Thoracic aorta (tissue), 2 donors: ENCODE measurements at places on chromosomes 3 and 15. TPM values are rescaled to one million over a fixed set of nuclear protein-coding genes. Genes with fewer than 3 reads are reported as not detected.

DNA sequence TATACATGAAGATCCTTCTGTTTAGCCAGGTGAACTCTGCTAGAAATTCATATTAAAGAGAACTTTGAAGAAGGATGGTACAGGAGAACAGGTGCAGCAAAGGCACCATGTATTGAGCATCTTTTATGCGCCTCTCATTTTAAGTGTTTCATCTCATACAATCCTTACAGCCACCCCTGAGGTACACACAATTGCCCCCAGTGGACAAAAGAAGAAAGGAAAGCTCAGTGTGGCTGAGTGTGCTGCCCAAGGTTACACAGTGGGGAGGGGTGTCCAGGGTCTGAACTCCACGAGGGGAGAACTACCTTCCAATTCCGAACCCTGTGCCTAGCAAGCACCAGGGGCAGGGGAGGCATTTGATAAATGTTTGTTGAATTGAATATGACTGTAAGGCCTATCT, 98.6 kb downstream of the MECOM start:
- H3K27ac ChIP-seq, result no peak overlapping the region
- no peak overlapping the region for H3K4me3 ChIP-seq
- no peak for DNase-seq
- no peaks in the 10 kb centered on the region for H3K27me3 ChIP-seq
- no peaks in the 10 kb centered on the region for H3K4me1 ChIP-seq
- no peaks in the 10 kb centered on the region for H3K36me3 ChIP-seq

GRCh38 chr3:112233083-112233482, 60.9 kb downstream of the SLC9C1 start:
- H3K27me3 ChIP-seq, result no peaks in the 10 kb centered on the region
- no peak overlapping the region for H3K27ac ChIP-seq
- no peaks in the 10 kb centered on the region for H3K36me3 ChIP-seq
- H3K4me3 ChIP-seq, result no peak overlapping the region
- no peaks in the 10 kb centered on the region for H3K4me1 ChIP-seq
- no peak for DNase-seq

GRCh38 chr3:89762405-89762804, 655.0 kb downstream of the EPHA3 start:
- H3K4me1 ChIP-seq, result no peaks in the 10 kb centered on the region
- H3K27ac ChIP-seq, result no peak overlapping the region
- H3K36me3 ChIP-seq, result no peaks in the 10 kb centered on the region
- H3K4me3 ChIP-seq, result no peak overlapping the region

- H3K4me3 ChIP-seq, result no peak overlapping the region
- H3K4me1 ChIP-seq, result no peaks in the 10 kb centered on the region
- H3K27ac ChIP-seq, result no peak overlapping the region
Measured at GRCh38 chr3:37872413-37873160, 10.9 kb downstream of the CTDSPL start.

SLC24A5 gene
- not detected for total RNA-seq

CHRNA7 gene
- 1.9 TPM for total RNA-seq

P2RY14 gene
- total RNA-seq, result 2.5 TPM

GADL1 gene
- 0.27 TPM for total RNA-seq

LCTL gene
- not detected for total RNA-seq

EIF4A2 gene
- 360 TPM for total RNA-seq

CHRM5 gene
- not detected for total RNA-seq

CCR1 gene
- 10.0 TPM for total RNA-seq
